ENCODE measurements at places on chromosomes 13 and 19.

DNA sequence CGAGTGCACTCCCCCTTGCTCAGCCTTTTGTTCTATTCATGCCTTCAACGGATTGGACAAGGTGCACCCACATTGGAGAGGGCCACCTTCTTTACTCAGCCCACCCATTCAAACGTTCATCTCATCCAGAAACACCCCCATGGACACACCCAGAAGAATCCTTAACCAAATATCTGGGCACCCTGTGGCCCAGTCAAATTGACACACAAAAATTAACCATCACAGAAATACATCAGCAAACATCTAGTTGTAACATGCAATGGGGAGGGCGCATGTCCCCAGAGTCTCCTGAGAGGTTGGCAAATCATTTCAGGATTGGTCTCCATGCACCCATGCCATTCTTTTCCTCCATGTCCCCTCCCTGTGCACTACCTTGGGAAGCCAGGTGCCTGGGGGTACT, 167.1 kb downstream of the ZNF536 start:
- no peak for DNase-seq

GRCh38 chr19:11261971-11262839, at the start of gene DOCK6:
DOCK6 (minus strand) TSS chr19:11262524; CDS start chr19:11262440, 84 bp downstream.
- DNase-seq, result no peak

DNA sequence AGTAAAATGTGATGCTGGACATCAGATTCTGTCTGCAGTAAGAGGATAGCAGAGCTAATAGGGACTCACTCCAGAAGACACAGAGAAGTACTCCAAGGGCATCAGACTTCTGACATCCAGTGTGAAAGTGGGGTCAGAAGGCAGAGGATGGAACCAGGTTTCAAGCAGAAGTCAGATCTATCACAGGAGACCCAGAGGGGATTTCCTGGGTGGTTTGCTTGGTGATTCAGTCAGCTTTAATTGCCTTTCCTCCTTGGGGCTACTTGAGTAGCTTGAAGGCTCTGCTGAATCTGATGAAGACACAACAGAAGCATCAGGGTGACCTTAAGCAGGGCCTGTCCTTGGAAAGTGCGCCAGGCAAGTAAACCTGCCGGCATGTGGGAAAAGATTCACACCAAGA, 300.6 kb downstream of the COG6 start:
- DNase-seq, result no peak

DNA sequence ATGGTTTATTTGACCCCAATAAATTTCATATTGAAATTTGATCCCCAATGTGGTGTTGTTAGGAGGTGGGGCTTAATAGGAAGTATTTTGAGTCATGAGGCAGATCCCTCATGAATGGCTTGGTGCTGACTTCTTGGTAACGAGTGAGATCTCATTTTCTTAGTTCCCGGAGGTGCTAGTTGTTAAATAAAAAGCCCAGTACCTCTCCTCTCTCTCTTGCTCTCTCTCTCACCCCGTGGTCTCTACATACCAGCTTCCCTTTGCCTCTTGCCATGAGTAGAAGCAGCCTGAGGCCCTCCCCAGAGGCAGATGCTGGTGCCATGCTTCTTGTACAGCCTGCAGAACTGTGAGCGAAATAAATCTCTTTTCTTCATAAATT, 39.4 kb upstream of the KATNAL1 start:
- no peak for DNase-seq

DNA sequence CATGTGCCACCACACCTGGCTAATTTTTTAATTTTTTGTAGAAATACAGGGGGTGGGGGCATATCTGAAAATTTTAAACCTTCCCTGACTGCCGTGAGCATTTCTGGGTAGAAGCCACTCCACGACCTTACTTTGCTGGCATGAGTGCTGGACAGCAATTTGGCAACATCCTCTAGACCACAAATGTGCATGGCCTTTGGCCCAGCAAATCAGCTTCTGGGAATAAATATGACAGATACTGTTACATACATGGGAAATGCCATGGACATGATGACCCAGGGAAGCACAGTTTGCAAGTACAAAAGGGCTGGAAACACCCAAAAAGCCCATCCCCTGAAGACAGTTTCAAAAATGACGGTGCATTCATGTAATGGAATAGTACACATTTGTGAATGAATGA, 3.2 kb upstream of the PVR start:
- DNase-seq, result no peak

Measured in NCI-H1417 treated with DMSO at 0.1 percent for 48 hours (cell line).